ENCODE measurements at places on chromosomes 1 and 21. TPM values are rescaled to one million over a fixed set of nuclear protein-coding genes. Genes with fewer than 3 reads are reported as not detected.

The GRIK3 gene
- not detected for total RNA-seq

The NHLH1 gene
- 0.42 TPM for total RNA-seq

The TRPM2 gene
- total RNA-seq, result 12.0 TPM

The RGS8 gene
- not detected for total RNA-seq

The NBPF12 gene
- 10.8 TPM for total RNA-seq

The CFAP107 gene
- not detected for total RNA-seq

The RNU1-1 gene
- 6,165 TPM for total RNA-seq

The CR1L gene
- total RNA-seq, result 0.71 TPM

The C4BPB gene
- total RNA-seq, result 2.6 TPM

The PRRX1 gene
- 46.2 TPM for total RNA-seq

The PIP5K1A gene
- 52.2 TPM for total RNA-seq

The NEXN gene
- 15.4 TPM for total RNA-seq

The HNRNPR gene
- total RNA-seq, result 111 TPM

The SNX7 gene
- 14.3 TPM for total RNA-seq

The SLAMF9 gene
- not detected for total RNA-seq

The NPHS2 gene
- not detected for total RNA-seq

The ANXA9 gene
- total RNA-seq, result 0.48 TPM

The LCE2B gene
- total RNA-seq, result not detected

Data from mesenteric fat pad (tissue), 1 donor.